ENCODE measurements at places on chromosomes 2 and 18. TPM values are rescaled to one million over a fixed set of nuclear protein-coding genes. Genes with fewer than 3 reads are reported as not detected.

Gene XDH
- total RNA-seq, result 5.0 TPM

Gene CDH19
- total RNA-seq, result not detected

Gene COL4A3
- not detected for total RNA-seq

Gene APCDD1
- 4.7 TPM for total RNA-seq

Gene CYP26B1
- 1.2 TPM for total RNA-seq

Gene STARD6
- not detected for total RNA-seq

DNA sequence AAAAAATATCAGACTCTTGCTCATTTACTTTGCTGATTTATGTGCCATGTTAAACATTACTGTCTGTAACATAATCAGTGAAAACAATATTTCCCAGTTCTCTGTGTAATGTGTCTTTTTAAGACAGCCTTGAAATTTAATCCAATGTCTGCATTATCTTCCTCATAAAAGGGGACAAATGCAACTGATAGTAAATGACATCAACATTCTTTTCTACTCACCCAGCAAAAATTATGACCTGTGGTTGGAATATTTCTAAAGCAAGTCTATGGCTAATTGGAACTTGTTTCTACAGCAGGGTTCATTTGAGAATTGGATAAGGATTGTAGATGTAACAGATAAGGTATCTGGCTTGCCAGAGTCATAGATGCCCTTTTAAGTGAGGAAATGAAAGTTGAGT is 34.8 kb downstream of the C1D start:
- H3K4me1 ChIP-seq, result no peaks in the 10 kb centered on the region
- no peak overlapping the region for H3K4me3 ChIP-seq
- no peaks in the 10 kb centered on the region for H3K36me3 ChIP-seq
- DNase-seq, result no peak
- H3K27me3 ChIP-seq, result no peaks in the 10 kb centered on the region
- no peak overlapping the region for H3K27ac ChIP-seq

DNA sequence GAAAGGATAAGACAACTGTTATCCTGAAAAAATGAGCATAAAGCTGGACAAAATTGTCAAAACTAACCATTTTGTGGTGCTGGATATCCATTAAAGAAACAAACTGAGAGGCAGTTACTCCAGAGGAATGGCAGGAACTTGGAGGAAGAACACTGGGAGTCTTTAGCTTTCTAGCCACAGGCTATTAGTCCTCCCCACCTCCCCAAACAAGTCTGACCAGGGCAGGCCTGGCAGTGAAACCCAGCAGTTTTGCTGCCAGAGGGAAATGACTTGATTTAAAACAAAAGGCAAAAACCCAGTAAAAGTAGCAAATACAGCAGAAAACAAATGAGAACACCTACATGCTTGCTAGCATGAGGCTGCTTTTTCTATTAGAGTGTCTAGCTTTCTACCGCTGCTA is 34.9 kb downstream of the OSBPL1A start:
- H3K36me3 ChIP-seq, result no peaks in the 10 kb centered on the region
- H3K27me3 ChIP-seq, result no peaks in the 10 kb centered on the region
- H3K27ac ChIP-seq, result peak overlapping the region; percentile 7
- no peaks in the 10 kb centered on the region for H3K4me1 ChIP-seq

GRCh38 chr2:41877114-41877678 is 170.6 kb upstream of the PKDCC start:
- H3K36me3 ChIP-seq, result no peaks in the 10 kb centered on the region
- H3K27ac ChIP-seq, result no peak overlapping the region
- no peaks in the 10 kb centered on the region for H3K27me3 ChIP-seq
- H3K4me3 ChIP-seq, result no peak overlapping the region
- H3K4me1 ChIP-seq, result peaks cover 21% of the 10 kb centered on the region

DNA sequence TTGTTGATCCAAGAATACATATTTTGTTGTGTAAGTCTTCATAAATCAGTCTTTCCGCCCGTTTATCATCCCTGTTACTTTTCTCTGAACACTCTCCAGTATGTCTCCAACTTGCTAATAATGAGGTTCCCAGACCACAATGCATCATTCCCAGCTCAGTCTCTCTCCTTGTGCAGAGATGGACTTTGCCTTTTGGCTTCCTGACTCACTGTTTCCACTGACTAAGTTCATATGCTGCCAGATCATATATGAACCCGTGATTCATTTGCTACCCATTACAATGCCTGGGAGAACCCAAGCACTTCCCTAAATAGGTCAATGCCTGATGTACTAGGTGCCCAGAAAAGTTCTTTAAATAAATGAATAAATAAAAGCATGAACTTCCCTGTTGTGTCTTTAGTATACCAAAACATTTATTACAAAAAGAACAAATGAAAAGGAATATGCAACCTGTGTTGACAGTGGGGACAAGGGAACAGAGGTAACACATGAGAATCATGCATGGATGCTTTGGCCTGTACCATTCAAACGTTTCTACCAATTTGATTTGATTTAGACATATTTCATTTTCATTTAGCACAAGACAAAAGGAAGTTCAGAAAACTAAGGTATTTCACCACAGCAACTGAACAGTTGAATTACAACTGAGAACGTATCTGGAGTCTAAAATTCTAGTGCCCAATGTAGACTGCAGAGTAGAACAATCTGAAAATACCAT is 215.4 kb upstream of the HNRNPA3 start:
- no peak for DNase-seq
- no peak overlapping the region for H3K4me3 ChIP-seq
- H3K36me3 ChIP-seq, result no peaks in the 10 kb centered on the region

DNA sequence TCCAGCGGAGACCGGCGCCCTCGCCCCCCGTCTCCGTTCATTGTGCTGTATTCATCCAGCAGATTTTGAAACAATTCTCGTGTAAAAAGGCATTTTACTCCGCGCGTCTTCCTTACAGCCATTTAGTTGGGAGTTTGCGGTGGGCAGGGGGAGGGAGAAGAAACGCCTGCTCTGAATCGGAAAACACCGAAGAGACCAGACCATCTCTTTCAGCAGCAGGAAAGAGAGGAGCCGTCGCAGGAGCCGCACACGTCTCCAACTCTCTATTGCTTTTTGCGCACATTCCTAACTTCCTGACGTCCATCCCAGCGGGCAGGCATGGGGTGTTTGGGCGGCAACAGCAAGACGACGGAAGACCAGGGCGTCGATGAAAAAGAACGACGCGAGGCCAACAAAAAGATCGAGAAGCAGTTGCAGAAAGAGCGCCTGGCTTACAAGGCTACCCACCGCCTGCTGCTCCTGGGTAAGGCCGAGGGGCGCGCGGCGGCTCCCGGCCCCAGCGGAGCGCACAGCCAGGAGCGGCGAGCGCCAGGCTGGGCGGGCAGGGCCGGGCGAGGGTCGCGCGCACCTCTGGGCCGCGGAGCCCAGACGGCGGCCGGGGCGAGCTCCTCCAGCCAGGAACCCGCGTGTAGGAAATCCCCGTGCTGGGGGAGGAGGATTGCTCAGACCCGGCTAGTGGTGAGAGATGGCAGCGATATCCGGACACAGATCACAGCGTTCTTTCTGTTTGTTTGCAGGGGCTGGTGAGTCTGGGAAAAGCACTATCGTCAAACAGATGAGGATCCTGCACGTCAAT is 63.2 kb downstream of the GNAL start:
- H3K36me3 ChIP-seq, result no peaks in the 10 kb centered on the region
- DNase-seq, result peak; percentile 75
- H3K4me1 ChIP-seq, result peaks cover 11% of the 10 kb centered on the region
- H3K27me3 ChIP-seq, result peaks cover 48% of the 10 kb centered on the region

- DNase-seq, result peak; percentile 33
- no peaks in the 10 kb centered on the region for H3K36me3 ChIP-seq
- H3K4me3 ChIP-seq, result peak overlapping the region; percentile 52
- peaks cover 9% of the 10 kb centered on the region for H3K4me1 ChIP-seq
- H3K27ac ChIP-seq, result no peak overlapping the region
Measured at GRCh38 chr2:232421189-232421785, 14.6 kb downstream of the ALPG start.

DNA sequence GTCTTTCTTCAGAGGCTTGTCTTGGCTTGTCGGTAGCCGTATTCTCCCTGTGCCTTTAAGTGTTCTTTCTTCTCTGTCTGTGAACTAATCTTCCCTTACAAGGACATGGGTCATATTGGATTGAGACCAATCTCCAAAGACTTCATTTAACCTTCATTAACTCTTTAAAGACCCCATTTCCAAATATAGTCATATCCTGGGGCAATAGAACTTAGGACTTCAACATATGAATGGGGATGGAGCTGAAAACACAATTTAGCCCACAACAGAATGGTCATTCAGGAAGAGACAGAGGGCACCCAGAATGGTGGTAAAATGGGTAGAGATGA is 82.1 kb upstream of the TANK start:
- no peaks in the 10 kb centered on the region for H3K36me3 ChIP-seq
- H3K27ac ChIP-seq, result no peak overlapping the region
- no peaks in the 10 kb centered on the region for H3K27me3 ChIP-seq
- DNase-seq, result no peak
- peaks cover 14% of the 10 kb centered on the region for H3K4me1 ChIP-seq

GRCh38 chr2:120934574-120935338 is 199.1 kb downstream of the GLI2 start:
- H3K27ac ChIP-seq, result no peak overlapping the region
- H3K27me3 ChIP-seq, result no peaks in the 10 kb centered on the region
- no peak for DNase-seq
- no peaks in the 10 kb centered on the region for H3K36me3 ChIP-seq

DNA sequence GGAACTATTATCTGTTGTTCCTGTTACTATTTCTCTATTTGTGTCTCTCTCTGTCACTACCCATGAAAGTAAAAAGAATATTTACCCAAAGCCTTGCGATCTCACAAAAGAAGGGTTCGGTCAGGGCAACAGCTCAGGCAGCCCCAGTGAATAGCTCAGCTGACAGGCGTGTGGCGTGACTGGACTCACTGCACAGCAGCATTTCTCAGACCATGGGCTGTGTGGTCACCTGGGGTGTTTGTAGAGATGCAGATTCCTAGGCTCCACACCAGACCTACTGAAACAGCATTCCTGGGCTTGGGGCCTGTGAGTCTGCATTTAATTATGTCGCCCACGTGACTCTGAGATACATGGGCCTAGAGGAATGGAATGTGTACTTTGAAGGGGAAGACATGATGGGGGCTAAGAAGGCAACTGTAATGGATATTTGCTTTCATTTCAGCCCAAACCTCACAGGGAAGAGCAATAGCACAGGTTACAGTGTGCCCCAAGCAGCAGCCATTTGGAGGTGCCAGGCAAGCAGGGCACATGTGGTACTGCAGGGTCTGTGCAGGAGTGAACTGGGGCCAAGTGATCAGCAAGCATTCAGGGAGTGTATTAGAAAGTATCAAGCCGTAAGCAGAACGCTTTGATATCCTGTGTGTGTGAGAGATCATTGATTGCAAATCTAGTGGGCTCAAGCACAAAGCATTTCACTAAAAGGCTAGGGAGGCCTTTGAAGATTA is 90.4 kb upstream of the RBMS1 start:
- no peak overlapping the region for H3K27ac ChIP-seq
- peaks cover 30% of the 10 kb centered on the region for H3K4me1 ChIP-seq
- H3K36me3 ChIP-seq, result no peaks in the 10 kb centered on the region
- no peaks in the 10 kb centered on the region for H3K27me3 ChIP-seq
- DNase-seq, result no peak
- no peak overlapping the region for H3K4me3 ChIP-seq

All from neural progenitor cell (in vitro differentiated cells).